Esophagus squamous epithelium (tissue), 5 donors: ENCODE measurements at places on chromosomes 1 and 21. TPM values are rescaled to one million over a fixed set of nuclear protein-coding genes. Genes with fewer than 3 reads are reported as not detected.

GRCh38 chr1:185292237-185292636 is 24.8 kb downstream of the IVNS1ABP start:
- no peak for DNase-seq

ASTN1 gene
- not detected for total RNA-seq

GRCh38 chr1:70674941-70675685 is 264.0 kb downstream of the CTH start:
- no peak for DNase-seq

DNA sequence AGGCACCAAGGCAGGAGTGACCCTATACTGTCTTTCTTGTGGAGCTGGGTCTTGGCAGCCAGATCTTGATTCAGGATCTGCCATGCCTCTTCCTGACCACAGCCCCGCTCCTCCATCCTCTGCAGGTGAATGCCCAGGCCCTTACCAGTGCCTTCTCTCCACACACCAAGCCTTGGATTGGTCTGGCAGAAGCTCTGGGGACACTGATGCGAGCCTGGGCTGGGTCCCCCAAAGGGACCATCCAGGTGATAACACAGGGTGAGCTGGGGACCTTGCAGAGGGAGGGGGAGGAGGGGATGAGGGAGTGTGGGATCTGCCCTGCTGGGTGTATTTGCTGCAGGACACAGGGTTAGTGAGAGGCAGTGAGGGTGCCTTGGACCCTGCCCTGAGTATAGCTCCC is 28.4 kb downstream of the HMGCS2 start:
- no peak for DNase-seq

APCS gene
- total RNA-seq: not detected

- no peak for DNase-seq
Observed at GRCh38 chr1:53552981-53553733, 94.0 kb downstream of the DMRTB1 start.

DNA sequence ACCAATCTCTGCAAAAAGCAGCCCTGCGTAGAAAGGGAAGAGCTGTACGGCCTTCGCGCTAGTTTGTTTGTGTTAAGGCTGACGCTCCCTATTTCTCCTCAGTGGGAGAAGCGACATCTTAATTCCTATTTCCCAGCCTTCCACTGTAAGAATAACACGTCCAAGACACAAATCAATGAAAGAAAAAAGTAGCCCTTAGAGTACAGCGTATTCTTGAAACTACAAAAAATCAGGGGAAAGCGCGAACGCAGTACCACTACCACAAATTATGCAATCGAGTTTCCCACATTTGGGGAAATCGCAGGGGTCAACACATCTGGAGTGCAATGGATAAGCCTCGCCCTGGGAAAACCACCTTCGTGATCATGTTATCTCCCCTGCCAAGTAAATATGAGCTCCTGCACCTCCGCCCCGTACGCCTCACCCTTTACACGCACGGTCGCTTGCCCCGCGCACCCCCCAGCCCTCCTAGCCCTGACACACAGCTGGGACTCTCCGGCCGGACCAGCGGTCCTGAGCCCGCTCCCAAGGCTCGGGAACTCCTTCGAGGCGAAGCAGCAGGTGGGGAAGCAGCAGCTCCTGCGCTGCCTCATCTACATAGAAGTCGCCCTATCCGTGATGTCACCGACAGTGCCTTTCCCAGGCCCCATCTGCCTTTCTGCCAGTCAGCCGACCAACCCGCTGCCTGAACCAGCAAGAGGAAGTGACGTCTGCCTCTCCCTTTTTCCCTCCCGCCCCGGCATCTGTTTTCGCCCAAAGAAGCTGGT is 94.7 kb downstream of the PPIAL4G start:
- peak; percentile 66 for DNase-seq

DNA sequence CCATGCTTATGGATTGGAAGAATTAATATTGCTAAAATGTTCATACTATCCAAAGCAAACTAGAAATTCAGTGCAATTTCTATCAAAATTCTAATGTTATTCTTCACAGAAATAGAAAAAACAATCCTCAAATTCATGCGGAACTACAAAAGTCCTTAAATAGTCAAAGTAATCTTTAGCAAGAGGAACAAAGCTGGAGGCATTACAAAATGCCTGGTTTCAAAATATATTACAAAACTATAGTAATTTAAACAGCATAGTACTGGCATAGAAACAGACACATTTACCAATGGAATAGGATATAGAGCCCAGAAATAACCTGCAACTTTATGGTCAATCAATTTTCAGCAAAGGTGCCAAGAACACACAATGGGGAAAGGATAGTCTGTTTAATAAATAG is 3.8 kb downstream of the CTSS start:
- DNase-seq: no peak

VPS45 gene
- 27.5 TPM for total RNA-seq

- no peak for DNase-seq
Observed at GRCh38 chr1:203667616-203668015, 41.0 kb downstream of the ATP2B4 start.

LORICRIN gene
- not detected for total RNA-seq

- no peak for DNase-seq
Observed at GRCh38 chr1:204435381-204435831, 23.8 kb upstream of the PPP1R15B start.

TMPRSS15 gene
- total RNA-seq: not detected

TMEM269 gene
- total RNA-seq: not detected

ELAPOR1 gene
- 0.49 TPM for total RNA-seq

DNA sequence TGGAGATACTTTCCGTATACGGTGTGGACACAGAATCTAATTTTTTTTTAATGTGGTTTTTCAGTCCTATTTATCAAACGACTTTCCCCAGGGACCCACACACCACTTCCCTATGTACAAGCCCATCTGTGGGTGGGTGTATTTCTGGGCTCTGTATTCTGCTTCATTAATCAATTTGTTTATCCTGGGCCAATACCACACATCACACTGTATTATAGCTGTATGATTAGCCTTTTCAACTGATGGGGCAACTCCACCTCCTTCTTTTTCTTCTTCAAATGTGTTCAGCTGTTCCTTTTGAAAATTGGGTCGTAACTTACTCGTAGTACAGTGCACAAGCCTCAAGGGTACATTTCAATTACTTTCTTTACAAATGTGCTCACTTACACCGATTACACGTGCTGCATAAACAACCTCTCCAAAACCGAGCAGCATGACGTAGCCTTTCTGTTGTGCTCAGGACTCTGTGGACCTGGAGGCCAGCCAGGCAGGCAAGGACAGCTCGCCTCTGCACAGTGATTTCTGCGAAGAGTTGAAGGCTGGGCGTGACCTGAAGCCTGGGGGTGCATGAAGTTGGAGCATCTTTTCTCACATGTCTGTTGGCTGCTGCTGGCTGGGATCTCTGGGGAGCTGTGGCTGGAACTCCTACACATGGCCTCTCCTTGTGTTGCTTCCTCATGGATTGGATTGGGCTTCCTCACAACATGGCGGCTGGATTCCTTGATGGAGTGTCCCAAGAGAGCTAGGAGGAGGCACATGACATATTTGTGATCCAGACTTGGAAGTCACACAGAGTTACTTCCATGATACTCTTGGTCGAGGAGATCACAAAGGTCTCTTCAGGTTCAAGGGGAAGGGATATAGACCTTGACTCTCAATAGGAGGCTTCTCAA is 126.5 kb downstream of the CRYAA start:
- DNase-seq: no peak

OVAAL gene
- not detected for total RNA-seq

AMY1C gene
- total RNA-seq: not detected
